ENCODE measurements at places on chromosomes 12 and 14.

- no peak for DNase-seq
Observed at GRCh38 chr12:91061091-91061490, 3.3 kb upstream of the KERA start.

- no peak for DNase-seq
Observed at GRCh38 chr12:114011711-114012110, 45.6 kb upstream of the RBM19 start.

- peak; percentile 43 for DNase-seq
Observed at GRCh38 chr12:7144414-7145120, 14.4 kb downstream of the CLSTN3 start.

DNA sequence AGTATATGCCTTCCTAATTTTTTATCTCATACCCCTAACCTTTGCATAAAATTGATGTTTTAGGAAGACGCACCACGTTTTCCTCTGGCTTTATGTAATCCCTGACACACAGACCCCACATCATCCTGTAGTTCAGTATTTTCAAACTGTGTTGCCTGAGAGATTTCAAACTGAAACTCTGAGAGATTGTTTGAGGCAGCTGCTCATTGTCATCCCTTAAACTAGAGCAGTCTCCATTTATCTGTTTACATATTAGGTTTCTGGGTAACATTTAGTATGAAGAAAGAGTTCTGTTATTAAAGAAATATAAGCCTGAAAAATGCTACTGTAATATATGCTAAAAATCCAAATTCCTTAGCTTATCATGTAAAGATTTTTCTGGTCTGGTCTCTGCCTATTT is 24.3 kb downstream of the MNAT1 start:
- DNase-seq, result no peak

DNA sequence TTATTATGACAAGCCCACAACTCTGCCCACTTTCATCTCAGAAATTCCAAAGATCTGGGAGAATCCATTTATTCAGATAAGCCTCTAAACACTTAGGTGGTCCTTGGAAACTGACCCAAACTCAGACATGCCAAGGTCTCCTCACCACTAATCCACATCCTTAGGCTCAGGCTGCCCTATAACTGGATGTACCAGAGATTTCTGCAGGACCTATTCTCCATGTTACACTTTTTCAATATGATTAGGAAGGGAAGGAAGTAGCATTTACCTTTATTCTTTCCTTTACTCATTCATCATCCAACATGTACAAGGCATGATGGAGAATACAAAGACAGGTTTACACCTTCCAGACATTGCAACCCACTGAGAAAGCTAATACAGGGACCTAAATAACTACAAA is 145.9 kb upstream of the BMP4 start:
- no peak for DNase-seq

GRCh38 chr14:35362911-35363374 is 41.6 kb downstream of the NFKBIA start:
- DNase-seq, result no peak

DNA sequence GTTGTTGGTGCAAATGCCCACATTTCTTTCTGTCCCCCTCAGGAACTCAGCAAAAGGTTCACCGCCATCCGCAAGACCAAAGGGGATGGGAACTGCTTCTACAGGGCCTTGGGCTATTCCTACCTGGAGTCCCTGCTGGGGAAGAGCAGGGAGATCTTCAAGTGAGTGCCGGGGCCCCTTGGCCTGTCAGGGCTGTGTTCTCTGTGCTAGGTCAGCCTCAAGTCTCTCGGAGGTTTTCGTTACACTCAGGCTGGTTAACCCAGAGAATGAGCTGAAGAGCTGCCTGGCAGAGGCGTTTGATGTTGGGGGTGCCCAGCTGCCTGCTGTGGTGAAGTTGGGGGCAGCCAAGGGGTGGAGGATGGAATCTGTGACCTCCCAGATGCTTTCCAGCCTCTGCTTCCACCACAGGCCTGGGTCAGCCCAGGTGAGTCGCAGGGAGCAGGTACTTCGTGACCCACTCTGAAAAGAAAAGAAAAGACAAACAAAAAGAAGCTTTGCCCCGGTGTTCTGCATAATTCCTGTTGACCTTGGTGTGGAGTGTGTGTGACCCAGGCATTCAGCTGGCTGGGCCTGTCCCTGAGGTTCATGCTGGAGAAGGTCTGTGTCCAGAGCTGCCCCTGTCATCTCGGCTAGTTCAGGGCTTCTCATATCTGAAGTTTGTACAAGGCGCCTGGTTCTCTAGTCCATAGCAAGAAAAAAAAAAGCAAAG is 12.9 kb downstream of the OTUB2 start:
- no peak for DNase-seq

DNA sequence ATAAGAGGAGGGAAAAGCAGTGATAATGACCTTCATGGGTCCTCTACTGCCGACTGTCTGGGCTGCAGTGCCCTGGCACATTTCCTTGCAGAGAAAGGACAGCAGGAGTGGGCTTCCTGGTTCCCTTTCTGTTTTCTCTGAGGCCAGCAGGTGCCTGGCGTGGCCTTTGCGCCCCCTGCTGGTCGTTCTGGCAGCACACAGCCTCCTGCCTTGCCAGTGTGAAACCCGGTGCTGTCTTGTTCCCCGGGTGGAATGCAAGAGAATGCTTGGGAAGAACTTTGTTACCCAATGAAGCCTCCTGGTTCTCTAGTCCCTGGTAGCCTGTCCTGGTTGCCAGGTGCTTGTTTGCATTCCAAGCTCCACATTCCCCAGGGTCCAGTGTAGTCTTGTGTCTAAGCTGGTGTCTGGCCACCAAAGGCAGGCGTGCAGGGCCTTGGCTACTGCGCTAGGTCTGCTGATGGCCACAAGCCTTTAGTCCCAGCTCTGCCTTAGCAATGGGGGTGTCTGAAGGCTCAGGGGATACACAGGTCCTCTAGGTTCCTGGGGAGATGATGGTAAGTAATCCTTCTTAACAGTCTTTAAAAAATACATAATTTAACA is 1392.4 kb upstream of the TMEM132C start:
- DNase-seq, result peak; percentile 79

- no peak for DNase-seq
Observed at GRCh38 chr12:50824914-50825313, 17.8 kb upstream of the TMPRSS12 start.

- DNase-seq, result no peak
Observed at GRCh38 chr14:97005934-97006333, 208.8 kb downstream of the VRK1 start.

DNA sequence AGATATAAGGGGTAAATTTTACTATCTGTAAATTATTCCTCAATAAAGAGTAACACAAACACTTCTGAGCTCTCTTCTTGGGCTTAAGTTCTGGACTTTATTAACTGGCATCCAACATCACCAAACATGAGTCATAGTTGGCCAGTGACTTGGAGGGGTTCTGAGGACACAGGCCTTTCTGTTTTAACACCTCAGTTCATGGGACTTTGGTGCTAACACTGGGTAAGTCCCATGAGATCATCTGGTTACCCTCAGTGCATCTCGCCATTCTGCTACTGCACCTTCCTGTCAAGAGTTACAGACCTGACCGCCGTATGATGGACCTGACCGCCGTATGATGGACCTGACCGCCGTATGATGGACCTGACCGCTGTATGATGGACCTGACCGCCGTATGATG is 9.9 kb downstream of the SLC15A4 start:
- DNase-seq, result no peak

DNA sequence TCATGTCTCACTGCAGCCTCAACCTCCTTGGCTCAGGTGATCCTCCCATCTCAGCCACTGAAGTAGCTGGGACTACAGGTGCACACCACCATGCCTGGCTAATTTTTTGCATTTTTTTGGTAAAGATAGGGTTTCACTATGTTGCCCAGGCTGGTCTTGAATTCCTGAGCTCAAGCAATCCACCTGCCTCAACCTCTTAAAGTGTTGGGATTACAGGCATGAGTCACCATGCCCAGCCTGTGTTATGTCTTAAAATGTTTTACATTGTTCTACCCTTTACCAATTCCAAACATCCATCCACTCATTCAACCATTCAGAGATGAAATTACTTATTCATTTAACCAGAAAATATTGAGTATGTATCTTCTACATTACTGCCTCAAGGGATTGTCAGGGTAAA is 111.6 kb upstream of the BTG1 start:
- no peak for DNase-seq

GRCh38 chr12:70330158-70330557 is 35.9 kb upstream of the KCNMB4 start:
- no peak for DNase-seq

- peak; percentile 2 for DNase-seq
Observed at GRCh38 chr12:80509781-80510556, 65.9 kb downstream of the PTPRQ start.

- DNase-seq, result no peak
Observed at GRCh38 chr14:74980731-74981461, 21.8 kb upstream of the EIF2B2 start.

- DNase-seq, result no peak
Observed at GRCh38 chr14:21101802-21102413, 1.0 kb downstream of the TMEM253 start.

GRCh38 chr12:104701756-104702155 is 245.0 kb downstream of the CHST11 start:
- no peak for DNase-seq

DNA sequence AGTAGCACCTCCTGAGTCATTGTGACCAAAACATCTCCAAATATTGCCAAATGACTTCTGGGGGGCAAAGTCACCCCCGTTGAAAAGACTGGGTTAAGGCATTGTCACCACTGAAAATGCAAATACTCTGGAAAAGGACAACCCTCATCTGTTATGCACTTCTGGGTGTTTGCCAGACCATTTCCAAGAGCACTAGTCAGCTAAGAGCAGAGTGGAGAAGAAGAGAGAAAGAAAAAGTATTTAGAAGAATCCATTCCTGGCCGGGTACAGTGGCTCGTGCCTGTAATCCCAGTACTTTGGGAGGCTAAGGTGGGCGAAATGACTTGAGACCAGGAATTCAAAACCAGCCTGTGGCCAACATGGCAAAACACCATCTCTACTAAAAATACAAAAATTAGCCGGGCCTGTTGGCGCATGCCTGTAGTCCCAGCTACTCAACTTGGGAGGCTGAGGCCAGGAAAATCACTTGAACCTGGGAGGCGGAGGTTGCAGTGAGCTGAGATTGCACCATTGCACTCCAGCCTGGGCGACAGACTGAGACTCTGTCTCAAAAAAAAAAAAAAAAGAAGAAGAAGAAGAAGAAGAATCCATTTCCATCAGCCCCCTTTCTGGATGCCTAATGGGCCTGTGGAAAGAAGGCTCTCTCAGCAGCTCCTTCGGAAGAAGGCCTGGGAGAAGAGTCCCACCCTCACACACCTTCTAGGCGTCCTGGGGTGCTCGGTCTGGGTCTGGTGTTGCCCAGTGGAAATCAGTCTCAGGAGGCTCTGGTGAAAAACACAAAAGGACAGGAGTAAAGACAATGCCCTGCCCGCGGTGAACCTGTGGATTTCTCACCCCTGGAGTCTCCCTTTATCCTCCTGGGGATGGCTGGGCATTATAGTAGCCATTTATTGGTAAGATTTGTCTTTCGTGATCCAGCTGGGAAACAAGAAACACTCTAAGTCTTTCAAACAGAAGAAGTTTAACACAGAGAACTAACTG is 3.5 kb upstream of the LTBR start:
- DNase-seq, result no peak

DNA sequence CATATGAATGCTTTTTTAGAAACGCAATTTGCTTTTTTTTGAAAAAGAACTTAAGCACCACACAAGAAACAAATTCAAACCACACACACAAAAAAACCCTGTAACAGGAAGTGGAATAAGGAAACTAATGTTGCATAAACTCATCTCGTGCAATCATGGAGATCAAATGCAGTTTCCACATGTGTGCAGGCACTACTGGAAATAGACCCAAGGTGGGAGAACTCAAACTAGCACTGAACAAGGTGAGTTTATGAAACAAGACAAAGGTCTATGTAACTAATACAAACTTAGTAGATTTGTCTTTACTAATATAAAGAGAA is 17.5 kb downstream of the NIN start:
- no peak for DNase-seq

- no peak for DNase-seq
Observed at GRCh38 chr12:1695886-1696670, 5.2 kb downstream of the ADIPOR2 start.

DNA sequence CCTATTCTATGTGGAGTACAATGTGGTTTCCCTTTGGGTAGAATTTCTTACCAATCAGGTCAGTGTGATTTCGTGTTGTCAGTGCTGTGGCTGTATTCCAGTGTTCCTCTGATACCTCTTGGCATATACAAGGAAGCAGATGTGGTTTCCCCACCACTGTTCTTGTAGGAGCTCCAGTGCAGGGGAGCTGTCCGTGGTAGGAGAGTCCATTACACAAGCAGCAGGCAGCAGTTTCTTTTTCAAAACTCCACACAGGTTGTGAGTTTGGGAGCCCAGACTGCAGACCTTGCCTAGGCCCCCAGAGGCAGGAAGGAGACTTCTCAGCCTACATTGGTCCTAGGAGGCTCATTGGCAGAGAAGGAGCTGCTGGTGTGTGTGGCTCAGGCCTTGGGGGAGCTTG is 452.8 kb downstream of the AACS start:
- peak; percentile 34 for DNase-seq

DNA sequence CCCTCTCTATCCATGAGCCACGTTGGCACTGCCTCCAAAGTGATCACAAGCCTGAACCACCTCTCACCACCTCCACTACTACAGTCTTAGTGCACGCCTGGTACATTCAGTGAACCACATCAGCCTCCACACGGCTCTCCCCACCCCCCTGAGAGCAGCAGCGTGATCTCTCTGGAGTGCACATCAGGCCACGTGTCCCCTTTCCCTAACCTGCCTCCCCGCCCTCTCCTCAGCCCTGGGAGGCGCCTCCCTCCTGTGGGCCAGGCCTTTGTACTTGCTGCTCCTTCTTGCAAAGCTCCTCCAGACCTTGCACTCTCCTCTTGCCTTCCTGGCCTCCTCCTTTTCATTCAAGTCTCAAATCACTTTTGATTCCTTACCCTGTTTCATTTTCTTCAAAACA is 49.8 kb downstream of the SLC6A12 start:
- DNase-seq, result no peak

DNA sequence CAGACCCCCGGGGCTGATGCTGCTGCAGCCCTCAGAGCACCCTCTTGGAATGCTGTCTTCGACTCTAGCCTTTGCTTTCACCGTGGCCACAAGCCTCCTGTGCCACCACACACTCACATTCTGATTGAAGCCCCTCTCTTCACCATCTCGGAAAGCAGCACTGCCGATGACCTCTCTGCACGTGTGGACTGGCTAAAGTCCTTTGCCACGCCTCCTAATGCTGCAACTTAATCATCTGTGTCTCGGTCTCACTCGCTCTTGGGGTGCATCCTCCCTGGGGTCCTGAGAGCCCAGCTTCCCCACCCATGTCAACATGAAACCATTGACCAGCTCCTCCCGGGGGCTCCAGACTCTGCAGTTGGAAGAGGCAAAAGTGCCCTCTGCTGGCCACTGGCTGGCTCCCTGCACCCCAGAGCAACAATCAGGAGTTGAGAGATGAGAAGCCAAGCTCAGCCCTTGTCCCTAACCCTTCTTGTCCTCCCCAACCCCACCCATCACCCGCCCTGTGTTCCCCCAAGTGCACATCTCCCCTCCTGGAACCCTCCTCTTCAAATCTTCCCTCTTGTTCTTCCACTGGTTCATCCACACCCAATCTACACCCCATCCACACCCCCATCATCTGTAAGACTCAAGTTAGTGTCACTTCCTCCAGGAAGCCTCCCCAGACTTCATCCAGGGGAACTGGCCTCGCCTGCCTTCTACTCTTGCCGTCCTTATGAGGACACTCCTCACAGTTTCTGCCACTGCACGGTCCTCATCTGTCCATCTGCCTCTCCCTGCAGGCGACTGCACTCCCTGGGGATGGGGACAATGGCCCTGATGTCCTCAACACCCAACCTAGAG is 23.6 kb upstream of the FAM181A start:
- no peak for DNase-seq

- no peak for DNase-seq
Observed at GRCh38 chr12:49783917-49784676, 42.7 kb downstream of the TMBIM6 start.

GRCh38 chr12:31821484-31821883 is 92.7 kb upstream of the AMN1 start:
- no peak for DNase-seq
